ENCODE measurements at places on chromosomes 5 and 9.

- DNase-seq: peak; percentile 44
Measured at GRCh38 chr5:169637085-169637548, at the start of gene DOCK2. DOCK2 (plus strand) TSS chr5:169637275; CDS start chr5:169637327, 52 bp downstream.

- no peak for DNase-seq
Measured at GRCh38 chr9:125656560-125656959, 50.4 kb downstream of the MAPKAP1 start.

GRCh38 chr5:144201588-144201987 is 30.9 kb downstream of the KCTD16 start:
- no peak for DNase-seq

DNA sequence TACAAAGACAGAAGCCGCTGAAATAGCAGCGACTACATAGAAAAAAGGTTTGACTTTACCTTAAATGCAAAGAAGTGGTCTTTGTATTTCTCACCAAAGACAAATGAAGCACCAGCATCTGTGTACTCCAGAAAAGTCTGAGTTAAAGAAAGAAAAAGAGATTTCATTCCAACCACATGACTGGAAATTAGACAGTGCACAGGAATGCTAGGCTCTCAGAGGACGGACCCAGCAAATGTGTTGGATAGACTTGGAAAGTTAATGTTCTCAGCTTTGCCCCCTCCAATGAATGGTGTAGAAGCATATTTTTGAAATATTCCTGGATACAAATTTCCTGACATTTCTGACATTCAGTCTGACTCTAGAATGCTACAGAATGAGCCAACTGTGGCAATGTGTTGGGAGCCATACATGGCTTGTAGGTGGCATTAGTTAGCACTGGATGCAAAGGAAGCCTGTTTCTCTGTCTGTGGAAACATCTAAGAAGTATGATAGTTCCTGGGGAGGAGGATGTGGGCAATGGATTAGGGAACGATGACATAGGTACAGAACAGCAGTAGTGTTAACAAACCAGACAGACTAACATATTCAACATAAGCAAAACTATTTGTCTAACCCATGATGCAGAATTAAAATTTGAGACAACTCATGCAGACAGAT is 43.3 kb downstream of the SLC28A3 start:
- no peak for DNase-seq

- DNase-seq: no peak
Measured at GRCh38 chr9:68778635-68779034, 73.6 kb downstream of the PIP5K1B start.

GRCh38 chr9:7859701-7860334 is 60.2 kb upstream of the DMAC1 start:
- no peak for DNase-seq

DNA sequence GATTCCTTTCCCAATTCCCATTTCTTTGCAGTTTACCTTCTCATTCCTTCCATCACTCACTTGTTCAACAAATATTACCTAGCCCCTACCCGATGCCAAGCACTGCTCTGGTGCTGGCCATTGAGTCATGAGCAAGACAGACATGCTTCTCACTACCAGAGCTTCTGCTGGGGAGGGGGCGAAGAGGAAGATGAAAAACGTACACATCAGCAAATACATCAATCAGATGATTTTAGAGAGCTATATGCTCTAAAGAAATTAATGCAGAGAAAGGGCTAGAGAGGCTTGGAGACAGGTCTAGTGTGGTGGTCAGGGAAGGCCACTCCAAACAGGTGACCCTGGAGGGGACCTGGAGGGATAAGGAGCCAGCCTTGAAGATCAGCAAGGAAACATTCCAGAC is 14.4 kb upstream of the FAT2 start:
- no peak for DNase-seq

DNA sequence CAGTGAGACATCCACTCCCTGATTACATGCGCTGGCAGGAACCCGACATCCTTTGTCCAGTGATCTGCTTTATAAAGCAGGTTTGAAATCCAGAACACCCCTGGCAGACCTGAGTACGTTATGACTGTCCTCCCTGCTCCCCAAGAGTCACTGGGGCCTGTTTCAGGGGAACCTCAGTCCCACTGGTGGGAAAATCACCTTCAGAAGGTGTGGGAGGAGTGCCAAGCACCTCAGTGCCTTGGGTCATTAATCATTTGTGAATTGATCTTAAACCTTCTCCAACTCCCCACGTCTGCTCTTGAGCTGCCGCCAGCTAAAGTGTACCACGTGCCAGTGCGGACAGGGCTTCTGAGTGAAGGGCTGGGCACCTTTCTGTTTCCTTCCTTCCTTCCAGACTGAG is 16.2 kb downstream of the SLC6A3 start:
- DNase-seq: no peak

- no peak for DNase-seq
Measured at GRCh38 chr5:56480078-56480704, 247.1 kb upstream of the ANKRD55 start.

GRCh38 chr5:137470111-137470920 is 28.8 kb downstream of the SPOCK1 start:
- DNase-seq: no peak

DNA sequence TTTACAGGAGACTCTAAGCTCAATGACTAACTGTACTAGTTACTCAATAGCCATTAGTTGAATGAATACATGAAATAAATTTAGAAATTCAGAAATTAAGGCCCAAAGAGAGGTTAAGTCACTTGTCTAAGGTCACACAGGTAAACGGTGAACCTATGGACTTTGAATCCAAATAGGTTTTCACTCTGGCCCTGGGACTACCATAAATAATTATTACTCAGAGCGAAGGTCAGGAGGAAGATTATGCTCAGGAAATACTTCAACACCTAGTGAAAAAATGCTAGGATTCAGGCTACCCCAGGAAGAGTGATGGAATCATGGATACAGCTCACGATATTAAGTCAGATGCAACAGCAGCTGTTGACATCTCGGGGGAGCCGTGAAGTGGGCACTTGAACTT is 417.4 kb downstream of the GABRG2 start:
- DNase-seq: no peak

GRCh38 chr9:20573023-20573422 is 49.3 kb downstream of the MLLT3 start:
- no peak for DNase-seq

GRCh38 chr5:152472083-152472482 is 67.0 kb upstream of the NMUR2 start:
- DNase-seq: no peak

DNA sequence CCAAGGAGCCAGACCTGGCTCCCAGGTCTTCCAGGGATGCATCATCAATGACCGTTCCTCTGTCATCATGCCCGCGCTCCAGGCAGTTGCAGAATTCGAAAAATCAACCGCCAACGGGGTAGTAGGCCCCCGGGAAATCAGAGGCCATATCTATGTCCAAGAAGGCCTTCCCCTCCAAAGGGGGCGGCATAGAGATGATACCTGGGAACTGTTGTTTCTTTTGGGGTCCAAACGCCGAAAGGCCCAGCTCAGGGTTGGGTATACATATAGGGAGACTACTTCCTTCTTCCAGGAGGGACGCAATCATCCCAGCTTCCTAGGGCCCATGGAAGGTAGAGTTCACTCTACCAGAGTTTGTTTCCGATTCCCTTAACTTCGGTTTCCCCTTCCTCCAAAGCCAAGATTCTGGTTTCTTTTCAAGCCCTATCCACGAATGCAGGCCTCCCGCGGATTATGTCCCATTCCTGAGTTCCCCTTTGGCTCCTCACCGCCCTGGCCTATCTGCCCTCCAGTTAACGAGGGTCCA is 754 bp downstream of the DCAF12 start:
- DNase-seq: no peak

DNA sequence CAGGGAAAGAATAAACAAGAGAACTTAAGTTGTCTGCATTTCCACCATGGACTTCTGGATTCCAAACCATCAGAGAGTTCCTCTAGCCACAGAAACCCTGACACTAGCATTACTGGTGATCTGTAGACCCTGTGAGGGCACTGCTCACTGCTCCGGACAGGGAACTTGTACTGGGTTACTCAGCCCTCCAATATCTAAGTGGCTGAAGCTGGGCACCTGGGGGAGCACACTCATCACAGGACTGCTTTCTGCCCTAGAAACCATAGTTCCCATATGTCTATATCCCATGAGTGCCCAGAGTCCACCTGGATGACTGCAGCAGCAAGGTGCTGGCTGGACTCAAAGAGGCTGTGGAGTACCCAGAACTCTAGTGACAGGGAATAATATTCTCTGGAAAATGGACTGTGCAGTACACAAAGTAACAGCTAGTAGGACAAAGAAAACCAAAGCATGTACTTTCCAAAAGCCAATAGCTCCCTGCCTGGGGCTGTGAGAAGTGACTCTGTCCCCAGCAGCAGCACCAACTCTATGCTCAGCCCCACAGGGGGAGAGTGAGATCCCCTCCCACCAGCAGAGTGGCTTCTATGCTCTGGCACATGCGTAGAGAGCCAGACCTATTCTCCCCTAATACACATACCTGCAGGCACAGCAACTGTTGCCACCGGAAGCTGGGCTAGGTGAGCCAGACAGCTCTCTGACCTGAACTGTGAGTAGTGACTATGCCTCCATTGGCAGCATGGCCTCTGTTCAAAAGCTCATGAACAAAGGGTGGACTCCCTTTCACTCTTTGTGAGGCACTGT is 472.9 kb upstream of the FTMT start:
- no peak for DNase-seq

GRCh38 chr9:134004131-134004873 is 12.2 kb upstream of the VAV2 start:
- DNase-seq: no peak

DNA sequence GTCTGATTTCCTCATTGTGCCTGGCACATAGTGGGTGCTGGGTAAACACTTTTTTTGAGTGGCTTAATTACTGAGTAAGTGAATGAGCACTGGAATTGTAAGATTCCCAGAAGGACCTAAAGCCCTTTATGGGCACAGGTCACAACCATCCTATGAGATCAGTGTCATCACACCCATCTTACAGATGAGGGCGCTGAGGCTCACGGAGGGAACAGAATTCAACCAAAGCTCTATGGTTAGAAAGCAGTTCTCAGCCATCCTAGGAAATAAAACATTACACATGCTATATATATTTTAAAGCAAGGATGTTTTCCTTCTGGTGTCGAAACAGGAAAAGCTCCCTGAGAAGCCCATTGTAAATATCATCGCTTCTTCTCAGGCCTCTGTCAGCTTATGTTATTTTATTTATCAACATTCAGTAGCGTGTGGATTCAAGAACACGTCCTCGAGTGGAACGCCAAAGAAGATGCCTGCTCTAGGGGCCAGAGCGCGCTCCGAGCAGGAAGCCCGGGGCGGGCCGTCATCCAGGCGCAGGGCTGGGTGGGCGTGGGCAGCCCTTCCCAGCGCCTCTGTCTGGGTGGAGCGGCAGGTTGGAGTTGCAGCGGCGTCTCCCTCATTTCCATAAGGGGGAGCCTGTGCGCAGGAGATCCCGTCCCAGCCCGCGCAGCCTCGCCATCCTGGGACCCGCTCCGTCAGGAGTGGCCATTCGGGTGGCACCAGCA is 155.8 kb upstream of the SMIM23 start:
- DNase-seq: no peak

DNA sequence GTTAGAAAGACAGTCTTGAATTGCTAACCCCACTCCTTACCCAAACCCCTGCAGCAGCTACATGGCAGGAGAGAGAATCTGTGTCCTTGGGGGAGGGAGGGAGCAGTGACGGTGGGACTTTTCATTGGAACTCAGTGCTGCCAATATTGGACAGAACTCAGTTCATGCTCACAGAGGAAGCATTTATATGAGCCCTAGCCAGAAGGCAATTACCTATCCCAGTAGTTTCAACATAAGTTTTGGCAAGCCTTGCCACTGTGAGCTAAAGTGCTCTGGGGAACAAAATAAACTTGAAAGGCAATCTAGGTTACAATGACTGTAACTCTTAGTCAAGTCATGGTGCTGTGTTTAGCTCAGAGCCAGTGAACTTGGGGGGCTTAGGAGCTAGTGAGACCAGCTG is 1013.4 kb upstream of the COX7C start:
- DNase-seq: no peak

- no peak for DNase-seq
Measured at GRCh38 chr9:91785447-91785842, 164.6 kb downstream of the ROR2 start.

DNA sequence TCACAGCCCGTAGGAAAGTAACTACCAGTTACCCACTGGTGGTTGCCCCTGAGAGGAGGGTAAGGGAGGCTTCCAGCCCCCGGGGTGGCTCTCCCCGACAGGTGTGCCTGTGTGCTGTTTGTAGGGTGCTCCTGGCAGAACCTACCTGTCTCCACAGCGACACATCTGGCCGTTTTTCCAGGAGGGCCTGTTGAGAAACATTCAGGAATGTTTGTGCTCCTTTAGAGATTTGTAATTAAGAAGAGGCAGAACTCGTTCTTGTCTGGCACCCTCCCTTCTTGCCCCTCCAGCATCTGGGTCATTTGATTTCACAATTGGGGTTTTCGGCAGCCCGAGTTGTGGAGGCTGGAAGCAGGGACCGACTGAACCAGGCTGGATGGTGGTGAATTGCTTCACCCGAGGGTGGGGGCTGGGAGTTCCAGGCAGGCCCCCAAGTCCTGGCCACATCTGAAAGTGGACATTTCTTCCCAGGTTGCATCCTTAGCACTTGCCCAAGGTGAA is 74.2 kb downstream of the WWC1 start:
- no peak for DNase-seq

DNA sequence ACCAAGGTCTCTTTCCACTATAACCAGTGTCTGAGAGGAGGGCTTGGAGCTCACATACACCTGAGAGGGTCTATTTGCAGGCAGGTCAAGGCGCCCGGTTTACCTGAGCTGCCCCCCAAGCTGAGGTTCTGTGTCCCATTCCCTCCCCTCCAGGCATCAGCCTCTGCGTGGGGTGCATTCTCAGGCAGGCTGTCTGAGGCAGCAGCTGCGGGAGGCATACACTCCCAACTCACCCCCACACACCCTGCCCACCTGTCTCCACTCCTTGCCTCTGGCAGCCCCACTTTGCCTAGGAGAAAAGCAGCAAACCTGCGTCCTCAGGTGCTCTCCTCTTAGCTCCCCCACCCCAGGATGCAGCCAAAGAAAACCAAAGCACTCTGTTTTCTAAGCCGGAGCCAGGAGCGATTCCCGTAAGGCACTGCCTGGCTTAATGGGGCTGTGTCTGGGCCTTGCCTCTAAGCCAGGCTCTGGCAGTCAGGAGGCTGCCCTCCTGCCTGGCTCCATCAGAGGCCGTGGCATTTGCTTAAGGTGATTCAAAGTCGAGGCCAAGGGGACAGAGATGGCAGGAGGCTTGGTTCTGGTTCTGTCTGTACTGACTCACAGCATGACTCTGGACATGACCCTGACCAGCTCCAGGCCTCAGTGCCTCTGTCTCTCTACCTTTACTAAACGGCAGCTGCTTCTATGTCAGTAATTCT is 139.2 kb upstream of the TRIM32 start:
- no peak for DNase-seq
